ENCODE measurements at places on chromosomes 7 and 10.

- no peak for DNase-seq
Observed at GRCh38 chr7:121017586-121017985, 29.1 kb downstream of the CPED1 start.

DNA sequence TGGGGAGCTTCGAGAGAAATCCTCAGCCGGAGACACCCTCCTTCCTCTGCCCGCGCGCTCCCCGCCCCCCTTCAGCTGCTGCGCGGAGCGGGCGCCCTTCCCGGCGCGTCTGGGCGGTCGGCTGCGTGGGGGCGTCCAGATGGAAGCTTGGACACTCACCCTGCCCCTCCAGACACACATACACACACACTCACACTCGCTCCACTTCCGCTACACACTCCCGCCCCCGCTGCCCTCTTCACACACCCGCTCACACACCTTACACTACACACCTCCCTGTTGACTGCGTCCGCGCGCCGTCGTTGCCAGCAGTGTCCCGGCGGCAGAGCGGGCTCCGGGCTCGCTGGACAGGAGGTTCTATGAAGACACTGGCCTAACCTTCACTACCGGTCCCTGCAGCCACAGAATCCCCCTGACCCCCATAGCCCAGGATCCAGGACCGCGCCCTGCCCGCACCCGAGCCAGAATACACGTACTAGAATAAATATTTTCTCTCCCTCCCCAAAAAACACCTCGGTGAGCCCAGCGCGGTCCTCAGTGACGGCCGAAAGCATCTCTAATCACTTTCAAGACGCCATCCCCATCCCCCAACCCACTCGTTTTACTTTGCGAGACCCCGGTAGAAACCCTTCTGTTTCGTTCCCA is 1.1 kb upstream of the EGR2 start:
- DNase-seq = peak; percentile 62

- no peak for DNase-seq
Observed at GRCh38 chr7:154569916-154570315, 433.0 kb downstream of the PAXIP1 start.

DNA sequence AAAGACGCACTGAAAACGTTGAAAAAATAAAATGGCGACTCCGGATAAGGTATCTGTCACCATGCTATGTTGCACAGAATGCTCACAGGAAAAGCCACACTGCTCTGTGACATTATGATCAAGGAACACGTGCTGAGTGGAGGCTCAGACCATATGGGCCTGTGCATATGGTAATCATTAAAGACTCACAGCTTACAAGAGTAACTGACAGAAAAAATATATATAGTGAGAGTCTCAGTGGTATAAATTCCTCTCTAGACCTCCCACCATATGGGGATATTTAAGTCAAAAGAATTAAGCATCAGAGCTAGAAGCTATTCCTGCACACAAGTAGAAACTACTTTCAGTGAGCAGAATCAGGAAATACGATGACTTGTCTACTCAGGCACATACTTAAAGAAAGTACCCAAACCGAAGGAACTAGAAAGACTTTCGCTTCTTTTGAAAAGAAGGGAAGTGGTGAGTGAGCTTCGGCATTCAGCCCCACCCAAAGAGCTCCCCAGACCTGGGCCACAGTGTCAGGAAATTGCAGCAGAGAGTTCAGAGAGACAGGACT is 65.1 kb upstream of the MPP7 start:
- peak; percentile 89 for DNase-seq

- peak; percentile 13 for DNase-seq
Observed at GRCh38 chr7:129376778-129377700, 57.2 kb upstream of the STRIP2 start.

- DNase-seq = no peak
Observed at GRCh38 chr7:36127075-36127740, 25.8 kb upstream of the EEPD1 start.

DNA sequence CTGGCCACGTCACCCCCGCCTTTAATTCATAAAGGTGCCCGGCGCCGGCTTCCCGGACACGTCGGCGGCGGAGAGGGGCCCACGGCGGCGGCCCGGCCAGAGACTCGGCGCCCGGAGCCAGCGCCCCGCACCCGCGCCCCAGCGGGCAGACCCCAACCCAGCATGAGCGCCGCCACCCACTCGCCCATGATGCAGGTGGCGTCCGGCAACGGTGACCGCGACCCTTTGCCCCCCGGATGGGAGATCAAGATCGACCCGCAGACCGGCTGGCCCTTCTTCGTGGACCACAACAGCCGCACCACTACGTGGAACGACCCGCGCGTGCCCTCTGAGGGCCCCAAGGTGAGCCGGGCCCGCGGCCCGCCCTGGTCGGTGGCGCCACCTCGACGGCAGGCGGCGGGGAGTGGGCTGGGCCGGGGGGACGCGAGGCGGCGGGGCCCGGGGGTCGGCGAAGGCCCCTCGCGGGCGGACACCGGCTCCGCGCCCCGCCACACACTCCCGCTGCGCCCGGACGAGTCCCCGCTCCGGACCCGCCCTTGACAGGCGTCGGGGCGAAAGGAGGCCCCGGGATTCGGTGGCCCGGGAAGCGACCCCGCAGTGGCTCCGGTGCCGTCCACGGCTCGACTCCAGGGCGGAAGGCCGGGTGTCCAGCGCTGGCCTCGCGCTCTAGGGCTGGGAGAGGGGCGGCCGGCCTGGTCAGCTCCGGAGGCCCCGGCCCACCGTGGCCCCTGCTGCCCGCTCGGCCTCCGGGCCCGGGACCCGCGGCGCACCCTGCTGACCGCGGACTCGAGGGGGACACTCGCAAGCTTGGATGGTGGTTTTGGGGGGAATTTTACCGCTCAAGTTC is 557 bp downstream of the BAG3 start:
- DNase-seq = peak; percentile 49

DNA sequence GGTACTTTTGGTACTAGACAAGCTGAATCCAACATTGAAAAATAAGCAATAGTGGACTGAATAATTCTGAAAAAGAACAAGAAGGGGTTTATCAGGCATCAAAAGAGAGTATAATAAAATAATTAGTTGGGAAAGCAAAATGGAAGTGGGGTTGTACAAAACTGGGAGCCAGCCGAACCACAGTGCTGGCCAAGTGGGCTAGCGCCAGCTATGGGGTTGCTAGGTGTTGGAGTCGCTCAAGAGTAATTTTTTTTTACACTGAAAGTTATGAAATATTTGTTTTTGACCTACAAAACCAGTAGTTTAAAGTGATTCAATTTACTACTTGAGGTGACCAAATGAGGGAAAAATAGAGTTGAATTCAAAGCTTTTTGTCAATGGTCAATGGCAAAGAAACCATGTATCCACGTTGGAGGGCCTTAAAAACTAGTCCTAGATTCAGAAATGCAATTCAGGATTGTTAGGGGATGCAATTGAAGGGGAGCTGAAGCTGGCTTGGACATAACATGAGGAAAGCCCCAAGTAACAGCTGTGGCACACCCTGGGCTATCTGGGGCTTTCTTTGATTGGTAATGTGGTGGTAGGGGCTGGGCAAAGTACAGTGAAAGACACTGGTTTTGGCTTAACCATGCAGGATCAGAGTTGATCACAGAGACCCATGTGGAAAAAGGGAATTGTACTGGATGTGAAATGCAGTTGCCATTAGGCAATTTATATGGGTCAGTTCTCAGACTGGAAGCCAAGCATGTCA is 28.3 kb upstream of the MSMB start:
- no peak for DNase-seq

DNA sequence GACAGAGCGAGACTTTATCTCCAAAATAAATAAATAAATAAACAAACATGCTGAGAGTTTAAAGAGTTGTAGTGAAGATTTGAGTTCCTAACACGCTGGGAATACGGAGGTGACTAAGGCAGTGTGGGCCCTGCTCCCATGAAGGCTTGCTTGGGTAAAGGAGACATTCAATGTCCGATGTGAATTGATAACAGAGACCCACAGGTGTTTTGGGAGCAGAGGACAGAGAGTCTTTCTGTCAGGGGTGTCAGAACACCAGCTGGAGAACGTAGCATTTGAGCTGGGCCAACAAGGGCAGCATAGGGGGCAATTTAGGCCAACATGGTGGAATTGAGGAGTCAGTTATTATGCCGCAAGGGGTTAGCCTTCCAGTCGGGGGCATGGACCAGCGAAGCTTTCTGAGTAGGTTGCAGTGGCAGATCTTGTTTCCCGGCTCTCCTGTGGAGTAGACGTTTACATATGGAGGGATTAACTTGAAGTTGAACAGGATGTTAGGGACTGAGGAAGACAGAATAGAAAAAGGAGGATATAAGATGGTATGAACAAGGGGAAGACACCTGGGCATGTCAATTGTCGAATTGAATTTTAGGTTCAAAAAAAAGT is 5.6 kb downstream of the PROSER2 start:
- no peak for DNase-seq

- no peak for DNase-seq
Observed at GRCh38 chr7:105635197-105635596, 53.9 kb upstream of the EFCAB10 start.

- peak; percentile 71 for DNase-seq
Observed at GRCh38 chr10:69047111-69047832, 40.6 kb upstream of the SRGN start.

GRCh38 chr7:405489-406211 is 114.0 kb downstream of the PDGFA start:
- no peak for DNase-seq

- DNase-seq = no peak
Observed at GRCh38 chr7:77450054-77450453, 33.9 kb upstream of the GSAP start.

GRCh38 chr10:11424456-11425295 is 186.8 kb downstream of the USP6NL start:
- peak; percentile 68 for DNase-seq

DNA sequence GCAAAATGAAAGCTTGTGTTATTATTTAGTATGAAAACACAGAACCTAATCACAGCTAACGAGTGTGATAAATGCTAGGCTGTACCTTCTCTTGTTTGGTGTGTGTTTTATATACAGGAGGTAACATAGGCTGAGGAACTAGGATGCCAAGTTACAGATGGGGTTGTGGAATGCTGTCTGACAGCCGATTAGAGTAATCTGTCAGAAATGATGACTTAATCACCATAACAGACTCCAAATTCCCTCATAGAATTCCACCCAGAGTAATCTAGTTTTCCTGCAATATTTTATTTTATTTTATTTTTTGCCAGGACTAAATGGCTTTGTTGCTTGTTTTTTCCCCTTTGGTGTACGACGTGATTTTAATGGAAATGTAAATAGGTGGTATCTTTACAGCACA is 221.2 kb downstream of the CELF2 start:
- DNase-seq = no peak

GRCh38 chr10:46277840-46278239 is 9.0 kb upstream of the ANTXRL start:
- DNase-seq = no peak

GRCh38 chr7:22821702-22822485 is 755 bp downstream of the TOMM7 start:
- peak; percentile 6 for DNase-seq

GRCh38 chr10:124019886-124020797 is 73.3 kb downstream of the CHST15 start:
- DNase-seq = no peak

DNA sequence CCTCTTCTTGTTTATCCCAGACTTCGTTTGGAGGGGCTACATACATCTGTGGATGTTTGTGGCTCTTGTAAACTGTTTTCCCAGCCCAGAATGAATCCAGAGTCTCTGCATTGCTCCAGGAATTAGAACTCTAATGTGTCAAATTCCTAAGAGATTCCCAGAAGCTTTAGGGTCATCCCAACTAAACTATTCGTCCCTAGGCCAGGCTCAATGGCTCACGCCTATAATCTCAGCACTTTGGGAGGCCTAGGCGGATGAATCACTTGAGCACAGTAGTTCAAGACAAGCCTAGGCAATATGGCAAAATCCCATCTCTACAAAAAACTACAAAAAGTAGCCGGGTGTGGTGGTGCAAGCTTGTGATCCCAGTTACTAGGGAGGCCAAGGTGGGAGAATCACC is 28.5 kb downstream of the ARHGAP19 start:
- DNase-seq = no peak

GRCh38 chr10:4283846-4284610 is 499.0 kb upstream of the KLF6 start:
- DNase-seq = no peak

DNA sequence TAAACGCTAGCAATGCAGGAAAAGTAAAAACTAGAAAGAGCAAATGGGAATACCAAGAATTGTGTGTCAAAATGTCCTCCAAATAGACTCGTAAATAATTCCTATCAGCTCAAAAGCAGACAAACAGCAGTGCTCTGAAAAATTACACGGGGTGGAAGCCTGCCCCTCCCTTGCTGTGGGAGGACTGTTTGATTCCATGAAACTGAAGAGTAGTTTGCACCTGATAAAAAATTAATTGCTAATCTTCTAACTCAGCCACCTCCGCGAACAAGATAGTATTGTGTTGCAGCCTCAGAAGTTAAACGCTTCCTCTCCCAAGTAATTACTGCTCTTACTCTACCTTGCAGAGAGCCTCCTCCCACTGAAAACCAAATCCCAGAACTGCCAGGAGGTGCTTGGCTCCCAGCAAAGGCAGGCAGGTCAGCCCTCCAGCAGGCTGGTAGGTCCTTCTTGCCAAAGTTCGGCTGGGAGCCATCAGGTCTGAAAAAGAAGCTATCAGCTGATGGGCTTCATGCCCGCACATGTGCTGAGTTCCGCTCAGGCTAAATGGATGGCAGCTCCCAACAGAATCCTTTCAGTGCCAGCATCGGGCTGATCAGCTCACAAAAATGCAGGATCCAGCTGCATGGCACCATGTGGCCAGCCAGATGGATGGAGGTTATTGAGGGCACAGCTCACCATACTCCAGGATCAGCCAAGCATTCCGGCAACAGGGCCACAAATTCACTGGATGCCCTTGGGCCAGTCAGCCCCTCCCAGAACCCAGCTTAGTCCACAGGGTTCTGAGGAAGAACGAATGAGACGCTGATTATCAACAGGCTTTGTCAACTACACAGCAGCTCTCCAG is 37.1 kb downstream of the MAD1L1 start:
- no peak for DNase-seq

GRCh38 chr10:132443983-132444876 is 47.2 kb downstream of the PWWP2B start:
- no peak for DNase-seq

GRCh38 chr10:77236700-77237099 is 400.9 kb downstream of the KCNMA1 start:
- DNase-seq = no peak

DNA sequence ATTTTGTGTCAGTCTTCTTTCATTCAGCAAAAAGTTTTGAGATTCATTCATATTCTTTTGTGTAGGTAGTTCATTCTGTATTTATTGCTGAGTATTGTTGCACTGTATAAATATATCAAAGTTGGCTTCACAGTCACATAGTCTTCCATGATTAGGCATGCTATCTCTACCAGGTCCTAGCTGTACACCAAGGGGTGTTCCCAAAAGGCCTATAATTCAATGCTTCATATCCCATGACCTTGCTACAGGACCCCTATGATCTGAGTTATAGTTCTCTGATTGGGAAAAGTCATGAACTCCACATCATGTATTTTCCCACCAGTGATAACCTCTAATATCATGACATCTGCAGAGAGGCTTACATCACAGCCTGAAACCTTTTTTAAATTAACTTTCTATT is 47.3 kb upstream of the MAGI2 start:
- DNase-seq = no peak
